ENCODE measurements at places on chromosomes 2 and 18.

- no peak for DNase-seq
Measured at GRCh38 chr2:64975232-64975821, 13.9 kb upstream of the SLC1A4 start.

GRCh38 chr18:7870855-7871254, 303.7 kb downstream of the PTPRM start:
- no peak for DNase-seq

- DNase-seq: no peak
Measured at GRCh38 chr2:3572620-3573019, 2.4 kb upstream of the RPS7 start.

- no peak for DNase-seq
Measured at GRCh38 chr2:149422991-149423338, 92.6 kb downstream of the LYPD6 start.

DNA sequence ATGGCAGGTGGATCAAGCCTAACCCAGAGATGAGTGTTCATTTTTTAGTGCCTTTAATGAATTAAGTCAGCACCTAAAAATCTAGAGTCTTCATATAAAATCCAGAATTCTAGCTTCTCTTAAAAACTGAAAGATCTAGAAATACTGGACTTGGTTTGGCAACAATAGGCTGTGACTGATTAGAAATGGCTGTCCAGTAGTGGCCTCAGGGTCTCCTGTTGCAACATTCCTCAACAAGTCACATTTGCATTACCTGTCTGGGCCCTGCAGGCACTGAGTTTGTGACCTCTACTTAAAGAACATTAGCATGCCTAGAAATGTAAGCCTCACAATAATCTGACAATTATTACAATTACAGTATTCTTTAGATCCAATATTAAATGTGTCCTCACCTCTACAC, 33.1 kb downstream of the MBD2 start:
- no peak for DNase-seq

- no peak for DNase-seq
Measured at GRCh38 chr2:208251098-208251497, 3.8 kb downstream of the IDH1 start.

GRCh38 chr2:112811841-112812306, 24.7 kb downstream of the IL1B start:
- no peak for DNase-seq

DNA sequence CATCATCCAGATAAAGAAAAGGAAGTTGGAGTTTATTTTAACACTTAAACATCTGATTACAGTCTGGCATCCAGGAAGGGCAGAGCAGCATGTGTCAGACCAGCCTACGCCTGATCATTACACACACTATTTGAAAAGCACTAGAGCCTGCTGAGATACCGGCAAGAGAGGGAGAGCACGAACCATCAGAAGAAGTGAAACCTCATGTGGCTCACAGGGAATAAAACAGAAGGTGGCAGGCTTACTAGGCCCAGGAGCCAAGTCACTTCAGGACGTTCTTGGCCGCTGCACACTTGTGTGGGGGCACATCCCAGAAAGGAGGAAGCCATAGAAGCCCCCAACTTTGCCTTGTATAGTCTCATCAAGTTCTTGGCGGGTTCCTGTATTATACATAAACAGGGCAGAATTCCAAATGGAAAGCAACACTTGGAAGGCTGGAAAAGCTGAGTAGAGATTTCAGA, 105.5 kb downstream of the UGGT1 start:
- DNase-seq: no peak

Data from central memory CD4-positive, alpha-beta T cell (primary cell).